ENCODE measurements at places on chromosomes 11 and 22.

DNA sequence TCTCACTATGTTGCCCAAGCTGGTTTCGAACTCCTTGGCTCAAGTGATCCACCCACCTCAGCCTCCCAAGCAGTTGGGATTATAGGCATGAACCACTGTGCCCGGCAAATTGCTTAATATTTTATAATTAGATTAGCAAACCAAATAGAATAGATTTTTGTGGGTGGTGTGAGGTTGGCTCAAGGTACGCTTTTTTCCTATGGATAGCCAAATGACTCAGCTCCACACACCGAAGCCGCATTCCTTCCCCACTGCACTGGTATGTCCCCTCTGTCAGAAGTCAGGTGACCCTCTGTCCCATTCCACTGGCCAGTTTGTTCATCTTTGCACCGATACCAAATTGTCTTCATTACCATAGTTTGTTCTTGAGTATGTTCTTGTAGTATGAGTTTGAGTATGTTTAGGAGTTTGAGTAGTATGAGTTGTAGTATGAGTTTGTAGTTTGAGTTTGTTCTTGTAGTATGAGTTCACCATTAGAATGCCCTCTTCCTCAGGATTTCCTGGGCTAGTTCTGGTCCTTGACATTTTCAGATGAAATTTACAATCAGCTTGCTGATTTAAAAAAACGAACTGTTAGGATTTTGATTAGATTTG lies 19.4 kb downstream of the SUSD2 start:
- DNase-seq: no peak

DNA sequence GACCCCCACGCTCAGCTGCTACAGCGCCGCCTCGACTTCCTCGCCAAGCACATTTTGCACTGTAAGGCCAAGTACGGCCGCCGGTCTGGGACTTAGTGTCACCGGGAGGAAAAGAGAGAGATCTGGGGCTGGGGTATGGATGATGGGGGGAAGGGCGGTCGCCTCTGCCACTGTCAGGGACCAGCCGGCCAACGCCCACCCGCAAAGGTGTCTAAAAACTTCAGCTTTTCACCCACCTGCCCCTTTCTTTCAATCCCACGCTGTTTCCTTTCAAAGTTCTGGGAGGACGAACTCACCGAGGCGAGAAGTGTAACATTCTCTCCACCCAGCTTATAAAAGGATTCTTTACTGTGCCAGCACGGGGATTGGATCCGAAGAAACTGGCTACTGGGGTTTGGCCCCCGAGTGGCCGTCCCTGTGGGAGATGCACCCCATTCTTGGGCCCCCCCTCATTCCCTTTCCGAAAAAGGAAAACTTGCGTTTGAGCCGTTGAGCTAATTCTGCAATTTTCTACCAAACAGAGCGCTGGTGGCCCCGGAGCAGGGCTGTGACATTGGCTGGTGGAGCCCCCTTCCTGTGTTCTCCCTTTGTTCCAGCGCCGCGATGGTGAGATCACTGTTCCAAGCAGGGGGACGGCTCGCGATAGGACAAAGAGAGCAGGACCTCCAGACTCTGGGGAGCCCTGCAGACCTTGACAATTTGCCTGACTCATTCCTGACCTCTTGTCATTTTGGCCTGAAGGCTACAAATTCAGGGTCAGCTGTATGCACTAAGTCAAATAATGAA lies 1.8 kb downstream of the FJX1 start:
- DNase-seq: no peak

DNA sequence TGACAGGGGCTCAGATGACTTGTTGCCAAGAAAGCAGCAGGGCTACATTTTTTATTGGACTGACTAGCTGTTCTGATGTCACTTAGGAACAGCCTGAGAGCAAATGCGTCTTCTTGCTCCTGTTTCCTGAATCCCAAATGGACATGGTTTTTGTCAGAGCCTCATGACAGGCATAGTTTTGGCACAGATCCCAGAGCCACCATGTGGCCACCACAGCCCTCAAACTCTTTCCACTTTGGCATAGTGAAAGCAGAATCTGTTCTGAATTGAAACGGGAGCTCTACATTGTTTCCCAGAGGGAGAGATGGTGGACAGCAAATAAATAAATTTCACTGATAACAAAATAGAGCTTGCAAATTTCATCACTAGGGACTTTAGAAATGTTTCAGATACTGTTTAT lies 222.2 kb downstream of the C11orf87 start:
- no peak for DNase-seq

DNA sequence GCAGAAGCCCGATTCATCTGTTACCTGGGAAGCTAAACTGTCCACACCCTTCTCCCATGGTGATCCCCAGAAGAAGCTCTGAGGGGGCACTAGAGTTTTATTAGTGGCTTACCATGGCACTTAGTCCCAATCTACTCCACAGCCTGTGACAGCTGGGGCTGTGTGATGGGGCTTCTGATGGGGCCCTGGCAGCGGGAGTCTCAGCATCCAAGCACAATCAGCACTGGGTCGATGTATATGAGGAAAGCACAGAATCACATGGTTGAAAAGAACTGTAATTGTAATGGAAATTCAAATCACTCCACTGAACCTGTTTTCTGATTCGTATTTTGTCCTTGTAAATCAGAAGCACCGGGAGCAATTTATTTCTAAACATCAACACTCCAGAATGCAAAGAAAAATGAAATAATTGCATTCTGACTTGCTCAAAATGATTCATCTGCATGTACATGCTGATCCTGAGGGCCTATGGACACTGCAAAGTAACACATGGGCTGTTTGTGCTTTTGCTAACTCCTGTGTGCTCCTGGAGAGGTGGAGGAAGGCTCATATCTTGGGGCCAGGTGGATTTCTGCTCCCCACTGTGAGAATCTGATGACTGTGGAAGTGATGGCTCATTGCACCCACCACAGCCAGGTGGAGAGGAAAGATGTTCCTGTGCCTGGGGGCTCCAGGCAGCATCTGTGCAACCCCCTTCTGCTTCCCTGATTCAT lies 203.0 kb downstream of the KIRREL3 start:
- DNase-seq: no peak

DNA sequence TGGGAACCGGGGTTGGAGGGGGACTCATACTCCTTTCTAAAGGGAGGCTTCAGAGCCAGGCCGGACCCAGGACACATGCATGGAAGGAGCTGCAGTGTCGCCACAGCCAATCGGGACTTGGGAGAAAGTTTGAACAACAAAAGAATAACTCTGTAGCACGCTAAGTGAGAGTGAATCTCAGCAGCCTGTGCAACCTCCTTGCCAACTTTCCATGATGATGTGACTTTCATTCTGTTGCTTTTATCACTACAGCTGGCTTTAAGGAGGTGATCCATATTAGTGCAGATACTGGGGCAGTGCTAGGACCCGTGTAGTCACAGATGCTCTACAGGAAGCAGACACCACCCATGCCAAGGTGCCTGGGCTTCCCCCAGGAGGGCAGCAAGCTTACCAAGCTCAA lies 157.3 kb downstream of the MPPED1 start:
- DNase-seq: no peak

DNA sequence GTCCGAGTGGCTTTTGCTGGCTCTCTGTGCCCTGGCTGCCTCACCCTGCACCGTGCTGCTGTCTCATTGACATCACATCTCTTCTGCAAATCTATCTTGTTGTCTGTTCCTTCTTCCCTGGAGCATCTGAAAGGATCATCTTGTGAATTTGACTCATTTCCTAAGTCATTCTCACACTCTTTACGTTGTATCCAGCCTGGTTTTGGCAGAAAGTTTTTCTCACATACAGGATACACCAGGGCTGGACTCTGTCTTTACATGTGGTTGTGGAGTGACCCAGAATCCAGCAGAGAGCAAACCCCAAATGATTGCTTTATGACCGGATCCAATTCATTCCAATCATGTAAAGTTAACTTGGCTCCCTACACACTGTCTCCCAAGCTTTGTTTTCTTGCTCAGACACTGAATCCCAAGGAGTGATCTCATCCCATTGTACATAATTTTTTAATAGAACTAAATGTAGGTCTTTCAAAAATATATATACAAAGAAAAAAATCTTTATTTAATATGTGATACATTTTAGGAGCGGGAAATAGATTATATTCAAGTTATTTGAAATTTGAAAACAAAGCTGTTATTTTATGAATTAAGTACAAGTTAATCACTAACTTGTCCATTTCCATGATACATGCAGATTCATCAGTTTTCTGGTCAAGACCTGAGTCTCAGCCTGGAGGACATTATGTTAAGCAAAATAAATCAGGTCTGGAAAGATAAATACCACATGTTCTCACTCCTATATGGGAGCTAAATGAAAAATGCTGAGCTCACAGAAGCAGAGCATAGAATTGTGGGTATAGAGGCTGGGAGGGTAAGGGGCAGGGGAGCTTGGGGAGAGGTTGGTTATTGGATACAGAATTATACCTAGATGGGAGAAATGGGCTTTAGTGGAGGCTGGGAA lies 2.9 kb upstream of the RFPL1 start:
- DNase-seq: no peak

GRCh38 chr11:117664897-117665296 lies 132.1 kb downstream of the DSCAML1 start:
- DNase-seq: no peak

DNA sequence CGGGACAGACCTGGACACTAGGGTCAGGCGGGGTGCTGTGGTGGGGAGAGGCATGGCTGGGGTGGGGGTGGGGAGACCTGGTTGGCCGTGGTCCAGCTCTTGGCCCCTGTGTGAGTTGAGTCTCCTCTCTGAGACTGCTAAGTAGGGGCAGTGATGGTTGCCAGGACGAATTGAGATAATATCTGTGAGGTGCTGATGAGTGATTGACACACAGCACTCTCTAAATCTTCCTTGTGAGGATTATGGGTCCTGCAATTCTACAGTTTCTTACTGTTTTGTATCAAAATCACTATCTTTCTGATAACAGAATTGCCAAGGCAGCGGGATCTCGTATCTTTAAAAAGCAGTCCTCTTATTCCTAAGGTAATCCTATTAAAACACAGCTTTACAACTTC lies 3.9 kb downstream of the FADD start:
- no peak for DNase-seq

- no peak for DNase-seq
Observed at GRCh38 chr22:37304595-37305343, 22.5 kb downstream of the CYTH4 start.

- DNase-seq: no peak
Observed at GRCh38 chr11:63666874-63667273, 4.3 kb downstream of the ATL3 start.

GRCh38 chr22:24952837-24953383 lies 394 bp downstream of the KIAA1671 start:
- DNase-seq: no peak

DNA sequence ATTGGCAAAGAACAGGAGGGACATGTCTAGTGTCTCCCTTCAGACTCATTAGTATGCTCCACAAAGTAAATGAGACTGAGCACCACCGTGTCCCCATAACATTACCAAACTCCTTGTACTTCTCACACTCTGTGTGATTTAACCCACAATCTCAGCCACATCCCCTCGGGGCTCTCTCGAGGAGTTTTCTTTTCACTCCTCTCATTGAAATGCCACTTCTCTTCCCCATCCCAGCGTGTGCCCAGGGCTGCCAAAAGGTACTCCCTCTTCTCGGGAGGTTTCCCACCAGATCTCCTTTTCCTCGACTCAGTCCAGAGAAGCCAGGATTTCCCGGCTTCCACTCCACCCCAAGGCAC lies 1.1 kb downstream of the RBFOX2 start:
- no peak for DNase-seq

DNA sequence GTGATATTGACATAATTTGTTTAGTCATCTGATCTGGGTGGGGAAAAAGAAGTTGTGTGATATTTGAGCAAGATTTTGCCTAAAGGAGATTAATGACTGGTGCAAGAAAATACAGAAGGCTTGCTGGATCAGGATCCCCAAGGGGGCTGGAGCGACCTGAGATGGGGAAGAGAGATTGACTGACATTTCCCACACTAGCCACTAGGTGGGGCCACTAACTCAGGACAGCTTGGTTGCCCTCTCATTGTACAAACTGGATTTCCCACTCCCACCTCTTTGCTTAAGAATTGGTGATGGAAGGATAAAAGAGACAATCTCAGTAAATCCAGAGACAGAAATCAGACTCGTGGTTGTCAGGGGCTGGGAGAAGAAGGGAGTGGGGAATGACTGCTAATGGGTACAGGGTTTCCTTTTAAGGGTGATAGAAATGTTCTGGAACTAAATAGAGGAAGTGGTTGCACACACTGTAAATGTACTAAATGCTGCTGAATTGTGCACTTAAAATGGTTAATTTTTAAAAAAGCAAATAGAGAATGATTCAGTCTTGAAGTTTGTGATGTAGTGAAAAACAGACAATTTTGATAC lies 50.7 kb downstream of the CTTN start:
- no peak for DNase-seq

- no peak for DNase-seq
Observed at GRCh38 chr11:110093407-110094297, 460 bp downstream of the ZC3H12C start.

GRCh38 chr11:64292460-64293254 lies 1.6 kb downstream of the KCNK4 start:
- DNase-seq: no peak

- no peak for DNase-seq
Observed at GRCh38 chr11:66727282-66728037, 1.6 kb downstream of the SPTBN2 start.

DNA sequence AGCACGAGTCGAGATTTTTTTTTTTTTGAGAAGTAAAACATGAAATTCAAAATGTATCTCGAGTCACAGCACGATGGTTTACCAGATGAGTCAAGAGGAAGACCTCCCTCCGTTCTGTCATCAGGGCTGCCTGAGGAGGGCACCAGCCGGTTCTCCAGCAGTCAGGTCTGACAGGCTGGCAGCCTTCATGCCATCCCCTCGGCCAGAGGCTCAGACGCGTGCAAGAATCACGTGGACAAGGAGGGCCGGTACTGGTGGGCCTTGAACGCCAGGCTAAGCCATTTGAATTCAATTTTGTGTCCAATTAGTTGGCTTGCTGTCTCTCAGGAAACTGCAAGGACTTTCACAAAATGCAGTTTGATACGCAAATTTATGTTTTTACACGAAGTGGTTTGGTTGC lies 1412.2 kb downstream of the BRD1 start:
- DNase-seq: no peak

GRCh38 chr11:101466352-101466751 lies 117.5 kb downstream of the TRPC6 start:
- no peak for DNase-seq

DNA sequence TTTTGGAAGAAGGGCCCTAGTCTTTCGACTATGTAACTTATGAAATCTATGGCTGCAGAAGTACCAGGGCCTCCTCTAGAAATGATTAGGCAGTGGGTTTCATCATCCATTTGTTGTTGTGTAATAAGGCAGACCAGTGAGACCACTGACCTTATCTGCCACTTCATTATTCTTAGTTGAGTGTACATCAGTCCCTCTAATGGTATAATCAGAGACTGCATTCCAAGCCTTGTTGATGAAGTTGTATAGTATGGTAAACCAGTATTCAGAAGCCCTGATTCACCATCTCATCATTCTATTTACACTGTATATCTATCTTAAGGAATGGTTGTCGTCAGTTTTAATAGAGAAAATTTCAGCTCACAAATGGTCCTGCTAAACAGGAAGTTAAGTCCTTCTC lies 32.2 kb upstream of the GRIA4 start:
- no peak for DNase-seq

- DNase-seq: no peak
Observed at GRCh38 chr22:29604076-29604360, 585 bp downstream of the NF2 start.

All from effector CD8-positive, alpha-beta T cell (primary cell).